WTC11 (cell line): ENCODE measurements at places on chromosomes 5 and 9. TPM values are rescaled to one million over a fixed set of nuclear protein-coding genes. Genes with fewer than 3 reads are reported as not detected.

LIX1 gene
- not detected in 3 replicates for total RNA-seq

GRCh38 chr5:10562201-10563109 is 1.4 kb upstream of the ANKRD33B start:
- no peaks in the 10 kb centered on the region for H3K36me3 ChIP-seq
- H3K27me3 ChIP-seq: peaks cover 75% of the 10 kb centered on the region
- H3K4me1 ChIP-seq: peaks cover 10% of the 10 kb centered on the region
- peak overlapping the region; percentile 61 for H3K4me3 ChIP-seq
- no peak overlapping the region for H3K27ac ChIP-seq

ARAP3 gene
- total RNA-seq: 51.2 to 60.4 TPM (median 53.4 TPM) in 3 replicates

GRCh38 chr5:132501961-132502931 is 11.7 kb upstream of the IRF1 start:
- H3K27ac ChIP-seq: no peak overlapping the region
- H3K4me1 ChIP-seq: peaks cover 9% of the 10 kb centered on the region
- no peak overlapping the region for H3K4me3 ChIP-seq
- H3K27me3 ChIP-seq: no peaks in the 10 kb centered on the region; the same call in 1 of the 2 replicates

DNA sequence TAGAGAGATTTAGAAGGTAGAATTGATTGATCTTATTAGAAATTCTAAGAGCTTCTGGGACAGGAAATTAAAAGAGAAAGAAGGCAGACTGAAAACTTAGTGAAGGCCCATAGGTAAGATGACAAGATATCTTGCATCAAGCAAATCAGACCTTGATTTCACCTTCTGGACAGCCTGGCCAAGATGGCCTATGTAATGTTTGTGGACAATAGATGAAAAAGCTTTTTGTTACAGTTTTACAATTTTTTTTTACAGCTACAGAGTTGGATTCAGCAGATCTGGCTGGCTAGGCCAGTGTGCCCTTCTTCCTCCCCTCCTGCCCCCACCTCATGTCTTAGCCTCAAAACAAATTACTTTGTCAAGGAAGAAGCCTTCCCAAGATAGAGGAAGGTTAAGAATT is 21.6 kb upstream of the HEMGN start:
- H3K4me1 ChIP-seq: no peaks in the 10 kb centered on the region
- H3K27me3 ChIP-seq: peaks cover 40% of the 10 kb centered on the region
- no peak overlapping the region for H3K4me3 ChIP-seq
- H3K36me3 ChIP-seq: no peaks in the 10 kb centered on the region

- peaks cover 8% of the 10 kb centered on the region for H3K27me3 ChIP-seq
- peaks cover 1% of the 10 kb centered on the region for H3K4me1 ChIP-seq
- H3K36me3 ChIP-seq: no peaks in the 10 kb centered on the region
- no peak overlapping the region for H3K27ac ChIP-seq
- no peak for DNase-seq
Measured at GRCh38 chr5:35668794-35669193, 51.1 kb downstream of the SPEF2 start.

PCYOX1L gene
- total RNA-seq: 8.1 to 19.2 TPM (median 17.2 TPM) in 3 replicates

- no peak overlapping the region for H3K27ac ChIP-seq
- H3K4me3 ChIP-seq: no peak overlapping the region
- H3K27me3 ChIP-seq: no peaks in the 10 kb centered on the region
- H3K36me3 ChIP-seq: no peaks in the 10 kb centered on the region
Measured at GRCh38 chr5:127997201-127997704, 86.3 kb upstream of the SLC12A2 start.

DNA sequence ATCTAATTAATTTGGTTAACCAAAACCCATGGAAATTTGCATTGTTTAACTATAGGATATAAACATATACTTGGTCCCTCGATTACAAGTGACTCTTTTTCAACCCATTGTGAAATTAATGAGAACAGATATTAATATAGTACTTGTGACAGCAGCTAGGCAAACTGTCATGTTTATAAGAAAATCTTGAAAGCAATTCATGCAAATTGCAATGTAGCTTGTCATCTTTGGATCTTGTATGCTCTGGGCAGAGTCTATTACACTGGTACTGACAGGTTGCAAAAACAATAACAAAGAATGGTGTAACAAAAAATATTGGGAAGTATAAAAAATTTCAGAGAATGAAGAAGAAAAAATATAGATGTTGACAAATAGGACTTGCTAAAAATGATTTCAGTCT is 941.0 kb downstream of the DNAH5 start:
- DNase-seq: no peak
- no peaks in the 10 kb centered on the region; the same call in 1 of the 2 replicates for H3K4me1 ChIP-seq
- no peaks in the 10 kb centered on the region for H3K36me3 ChIP-seq

GRCh38 chr9:128335161-128335560 is 5.2 kb upstream of the SLC27A4 start:
- no peaks in the 10 kb centered on the region for H3K27me3 ChIP-seq
- H3K4me1 ChIP-seq: no peaks in the 10 kb centered on the region
- H3K27ac ChIP-seq: no peak overlapping the region
- no peak overlapping the region for H3K4me3 ChIP-seq
- no peaks in the 10 kb centered on the region for H3K36me3 ChIP-seq
- DNase-seq: no peak

GRCh38 chr5:7192016-7192415 is 203.9 kb upstream of the ADCY2 start:
- H3K36me3 ChIP-seq: peaks cover 4% of the 10 kb centered on the region; the same call in 1 of the 2 replicates
- no peak for DNase-seq
- peaks cover 11% of the 10 kb centered on the region for H3K4me1 ChIP-seq
- H3K27ac ChIP-seq: no peak overlapping the region
- H3K4me3 ChIP-seq: no peak overlapping the region

DNA sequence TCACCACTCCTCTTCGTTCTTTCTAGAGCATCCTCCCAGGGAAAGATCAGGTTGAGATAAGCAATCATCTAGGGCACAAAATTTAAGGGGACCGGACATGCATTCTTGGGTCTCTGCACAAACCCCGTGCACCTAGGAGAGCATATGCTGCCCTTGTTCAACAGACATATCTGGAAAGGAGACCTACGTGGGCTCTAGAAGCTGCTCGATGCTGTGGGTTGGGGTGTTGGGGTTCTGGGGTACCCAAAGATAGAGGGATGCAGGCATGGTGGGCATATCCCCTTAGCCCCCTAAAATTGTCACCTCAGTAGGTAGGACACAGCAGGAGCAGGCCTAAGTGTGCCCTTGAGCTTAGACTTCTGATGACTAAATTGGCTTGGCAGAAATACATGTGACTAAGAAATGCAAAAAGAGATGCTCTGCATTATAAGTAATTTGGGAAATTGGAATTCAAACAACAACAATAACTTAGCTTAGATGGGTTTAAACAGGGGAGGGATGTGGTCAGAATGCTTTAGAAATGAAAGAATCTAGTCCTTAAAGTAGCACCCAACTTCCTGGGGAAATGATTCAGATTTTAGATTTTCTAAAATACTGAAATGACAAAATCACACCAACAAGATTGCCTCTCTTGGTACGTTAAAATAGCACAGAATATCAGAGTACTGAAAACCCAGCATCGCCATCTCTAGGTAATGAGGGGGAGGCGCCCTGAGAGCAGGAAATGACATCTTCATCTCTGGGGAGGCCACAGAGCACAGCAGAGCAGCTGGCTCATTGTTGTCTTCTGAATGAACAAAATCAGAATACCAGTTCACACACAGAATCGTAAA is 172.3 kb downstream of the GNA14 start:
- H3K4me3 ChIP-seq: no peak overlapping the region
- H3K27me3 ChIP-seq: no peaks in the 10 kb centered on the region

- peaks cover 3% of the 10 kb centered on the region; the same call in 1 of the 2 replicates for H3K27me3 ChIP-seq
- H3K4me3 ChIP-seq: no peak overlapping the region
- 0 out of 2 replicates have a peak, but pooled peaks cover 6% of the 10 kb centered on the region for H3K4me1 ChIP-seq
- no peak for DNase-seq
- H3K27ac ChIP-seq: no peak overlapping the region
- no peaks in the 10 kb centered on the region for H3K36me3 ChIP-seq
Measured at GRCh38 chr5:2817031-2817603, 65.6 kb upstream of the IRX2 start.

DNA sequence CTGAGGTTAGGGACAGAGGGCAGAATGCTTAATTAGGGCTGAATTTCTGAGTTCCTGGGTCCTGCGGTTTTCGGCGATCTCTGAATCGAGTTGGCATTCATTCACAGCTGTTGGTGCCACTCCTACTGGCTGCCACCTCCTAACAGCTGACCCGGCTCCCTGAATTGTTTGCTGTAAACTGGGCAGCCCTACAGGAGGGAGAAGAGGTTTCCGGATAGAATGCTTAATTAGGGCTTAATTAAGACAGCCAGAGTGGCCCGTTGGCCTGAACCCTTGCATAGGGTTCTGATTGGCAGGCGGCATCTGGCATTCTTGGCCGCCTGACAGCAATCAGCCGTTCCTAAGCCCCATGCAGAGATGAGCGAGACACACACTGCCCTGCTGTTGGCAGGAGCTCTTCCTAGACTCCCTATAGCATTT is 25.7 kb downstream of the FRMPD1 start:
- no peak overlapping the region for H3K4me3 ChIP-seq
- no peaks in the 10 kb centered on the region; the same call in 1 of the 2 replicates for H3K27me3 ChIP-seq
- H3K4me1 ChIP-seq: no peaks in the 10 kb centered on the region

GRCh38 chr9:94741866-94742265 is 15.4 kb downstream of the AOPEP start:
- 0 out of 2 replicates have a peak, but pooled peaks cover 2% of the 10 kb centered on the region for H3K4me1 ChIP-seq
- no peak for DNase-seq
- no peaks in the 10 kb centered on the region for H3K36me3 ChIP-seq
- no peaks in the 10 kb centered on the region for H3K27me3 ChIP-seq
- no peak overlapping the region for H3K4me3 ChIP-seq

DNA sequence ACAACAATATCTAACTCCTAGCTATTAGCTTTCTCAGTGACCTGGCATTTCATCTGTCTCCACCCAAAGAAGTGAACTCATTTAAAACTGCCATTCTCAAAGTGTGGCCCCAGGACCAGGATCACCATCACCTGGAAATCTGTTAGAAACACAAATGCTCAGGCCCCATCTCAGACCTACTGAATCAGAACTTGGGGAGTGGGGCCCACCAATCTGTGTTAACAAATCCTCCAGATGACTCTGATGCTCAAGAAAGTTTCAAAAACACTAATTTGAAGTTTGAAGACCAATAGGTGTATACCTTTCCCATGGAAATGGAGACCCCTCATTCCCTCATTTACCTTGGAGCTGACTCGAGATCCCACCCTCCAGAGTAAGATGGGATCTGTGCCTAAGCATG is 72.3 kb downstream of the PRELID2 start:
- H3K27me3 ChIP-seq: no peaks in the 10 kb centered on the region
- H3K36me3 ChIP-seq: peaks cover 12% of the 10 kb centered on the region
- H3K4me3 ChIP-seq: no peak overlapping the region
- no peak for DNase-seq
- no peak overlapping the region for H3K27ac ChIP-seq
- H3K4me1 ChIP-seq: peaks cover 9% of the 10 kb centered on the region

TTC39B gene
- 12.3 to 13.9 TPM (median 12.5 TPM) in 3 replicates for total RNA-seq

DNA sequence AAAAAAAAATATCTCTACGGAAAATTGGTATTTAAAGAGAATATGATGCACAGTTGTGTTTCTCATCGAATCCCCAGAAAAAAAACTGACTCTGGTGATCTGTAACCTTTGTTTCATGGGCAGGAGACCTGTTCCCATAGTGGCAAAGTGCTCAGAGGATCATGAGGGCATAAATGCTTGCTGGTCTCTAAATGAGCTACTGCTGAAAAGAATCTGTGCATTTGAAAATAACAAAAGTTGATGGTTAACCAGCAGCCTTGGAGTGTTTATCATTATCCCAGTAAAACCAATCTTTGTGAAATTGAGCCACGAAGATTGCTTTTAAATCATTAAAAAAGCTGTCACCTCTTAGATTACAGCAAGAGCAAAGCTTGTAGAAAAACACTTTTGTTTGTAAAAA is 775.4 kb downstream of the MTRR start:
- no peaks in the 10 kb centered on the region for H3K27me3 ChIP-seq
- no peaks in the 10 kb centered on the region for H3K36me3 ChIP-seq
- no peak overlapping the region for H3K4me3 ChIP-seq
- no peaks in the 10 kb centered on the region for H3K4me1 ChIP-seq

PRELID1 gene
- total RNA-seq: 235 to 273 TPM (median 245 TPM) in 3 replicates

- H3K27me3 ChIP-seq: no peaks in the 10 kb centered on the region
- H3K36me3 ChIP-seq: no peaks in the 10 kb centered on the region
- DNase-seq: no peak
- H3K4me3 ChIP-seq: no peak overlapping the region
- peaks cover 13% of the 10 kb centered on the region for H3K4me1 ChIP-seq
- H3K27ac ChIP-seq: no peak overlapping the region
Measured at GRCh38 chr5:91403438-91403837, 20.3 kb upstream of the ARRDC3 start.

FCN2 gene
- not detected in 3 replicates for total RNA-seq

DNA sequence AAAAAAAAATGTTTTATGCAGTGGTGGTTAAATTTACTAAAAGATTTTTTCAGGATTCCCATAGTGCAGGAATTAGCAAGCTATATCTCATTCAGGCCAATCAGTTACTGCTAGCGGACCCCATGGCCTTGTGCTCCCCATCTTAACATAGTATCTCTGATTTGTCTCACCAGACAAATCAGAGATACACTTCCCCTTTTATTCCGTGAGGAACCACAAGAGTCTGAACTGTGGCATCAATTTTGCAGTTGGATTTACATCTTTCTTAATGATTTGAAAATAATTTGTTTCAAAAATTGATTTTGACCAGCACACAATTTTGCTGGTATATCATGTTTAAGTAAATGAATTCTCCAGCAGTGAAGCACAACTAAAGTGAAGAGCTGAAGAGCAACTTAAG is 17.9 kb downstream of the ITGA1 start:
- H3K4me3 ChIP-seq: no peak overlapping the region
- H3K36me3 ChIP-seq: peaks cover 6% of the 10 kb centered on the region; the same call in 1 of the 2 replicates
- no peaks in the 10 kb centered on the region for H3K27me3 ChIP-seq

IL17B gene
- not detected in 3 replicates for total RNA-seq

GRCh38 chr5:166788050-166788449 is 1503.4 kb upstream of the WWC1 start:
- peaks cover 18% of the 10 kb centered on the region for H3K4me1 ChIP-seq
- H3K27ac ChIP-seq: no peak overlapping the region
- H3K4me3 ChIP-seq: no peak overlapping the region
- H3K36me3 ChIP-seq: 0 out of 2 replicates have a peak, but pooled peaks cover 2% of the 10 kb centered on the region
- DNase-seq: no peak

- H3K4me3 ChIP-seq: no peak overlapping the region
- DNase-seq: no peak
- no peaks in the 10 kb centered on the region for H3K27me3 ChIP-seq
Measured at GRCh38 chr9:105994970-105995369, 300.6 kb downstream of the TMEM38B start.

DNA sequence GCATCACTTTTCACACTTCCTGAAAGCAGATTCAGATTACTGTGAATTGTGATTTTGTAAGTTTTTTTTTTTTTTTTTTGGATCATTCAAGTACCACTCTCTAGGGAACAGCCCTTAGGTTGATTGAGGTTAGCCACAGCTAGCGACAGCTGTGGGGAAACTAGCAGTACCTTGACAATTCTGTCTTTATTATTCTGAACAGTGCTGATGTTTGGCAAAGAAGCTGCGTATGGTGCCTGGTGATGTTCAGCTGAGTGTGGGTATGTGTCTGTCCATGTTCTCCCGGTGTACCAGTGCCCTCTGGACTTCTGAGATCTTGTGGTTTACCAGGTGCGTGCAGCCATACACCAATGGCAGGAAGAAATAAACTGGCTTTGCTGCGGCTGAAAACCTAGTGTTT is 117.3 kb upstream of the PLPPR1 start:
- no peak overlapping the region for H3K4me3 ChIP-seq
- no peaks in the 10 kb centered on the region for H3K36me3 ChIP-seq
- H3K4me1 ChIP-seq: peaks cover 8% of the 10 kb centered on the region

- H3K4me3 ChIP-seq: peak overlapping the region; percentile 12; the same call in 1 of the 2 replicates
- H3K4me1 ChIP-seq: peaks cover 60% of the 10 kb centered on the region
- no peak for DNase-seq
- peak overlapping the region; percentile 91 for H3K27ac ChIP-seq
- no peaks in the 10 kb centered on the region for H3K27me3 ChIP-seq
- no peaks in the 10 kb centered on the region for H3K36me3 ChIP-seq
Measured at GRCh38 chr5:157965040-157965678, 106.2 kb upstream of the CLINT1 start.
